Foreskin keratinocyte (primary cell): ENCODE measurements at places on chromosomes 1 and 21. TPM values are rescaled to one million over a fixed set of nuclear protein-coding genes. Genes with fewer than 3 reads are reported as not detected.

- DNase-seq = no peak
Measured at GRCh38 chr1:235147269-235147668, 13.8 kb downstream of the RBM34 start.

Gene PDC
- not detected in 2 replicates for polyA plus RNA-seq

DNA sequence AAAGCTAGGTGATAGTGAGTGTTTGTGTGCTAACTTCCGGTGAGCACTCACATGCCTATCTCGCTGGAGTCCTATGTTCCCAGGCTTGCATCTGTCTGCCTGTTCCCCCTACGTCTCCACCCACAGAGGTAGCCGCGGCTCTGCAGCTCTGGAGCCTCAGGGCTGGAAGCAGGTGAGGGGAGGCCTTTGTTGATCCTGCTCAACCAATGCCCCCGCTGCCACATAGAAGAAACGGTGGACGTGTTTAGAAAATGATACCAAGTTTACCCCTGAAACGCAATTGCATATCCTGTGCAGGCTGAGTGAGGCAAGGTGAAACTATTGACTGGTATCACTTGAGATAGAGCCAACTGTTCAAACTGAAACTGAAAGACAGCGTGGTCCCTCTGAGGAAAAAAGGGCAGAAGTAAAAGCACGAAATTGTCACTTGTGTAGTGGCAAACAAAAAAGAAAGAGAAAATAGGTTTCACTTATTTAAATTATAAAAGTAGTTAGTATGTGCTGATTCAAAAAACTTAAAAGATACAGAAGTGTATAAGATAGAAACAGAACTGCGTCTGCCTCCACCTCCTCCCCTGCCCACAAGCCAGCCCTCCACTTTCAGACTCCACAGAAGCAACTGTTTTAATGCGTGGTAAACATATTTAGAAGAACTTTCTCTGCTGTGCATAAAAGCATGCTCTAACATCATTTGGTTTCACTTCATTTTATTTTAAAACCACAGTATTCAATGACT is 38.6 kb upstream of the ETS2 start:
- DNase-seq = peak; percentile 80

DNA sequence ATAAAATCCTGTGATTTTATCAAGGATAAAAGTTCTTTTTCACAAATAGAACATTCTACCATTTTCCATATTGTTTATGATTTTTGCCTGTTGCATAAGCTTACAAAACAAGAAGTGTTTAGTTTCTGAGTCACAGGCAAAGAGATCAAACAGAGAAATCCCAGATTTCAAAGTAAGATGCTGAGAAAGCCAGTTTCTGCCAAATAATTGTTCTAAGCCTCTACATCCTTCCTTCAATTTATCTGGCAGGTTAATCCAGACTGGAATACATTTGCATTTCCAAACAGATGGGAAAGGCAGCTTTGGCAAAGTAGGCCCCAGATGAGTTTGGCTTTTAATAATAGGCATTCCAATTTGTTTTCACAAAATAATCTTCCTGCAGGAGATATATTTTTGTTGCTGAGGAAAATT is 2.5 kb downstream of the SLC1A7 start:
- no peak for DNase-seq

DNA sequence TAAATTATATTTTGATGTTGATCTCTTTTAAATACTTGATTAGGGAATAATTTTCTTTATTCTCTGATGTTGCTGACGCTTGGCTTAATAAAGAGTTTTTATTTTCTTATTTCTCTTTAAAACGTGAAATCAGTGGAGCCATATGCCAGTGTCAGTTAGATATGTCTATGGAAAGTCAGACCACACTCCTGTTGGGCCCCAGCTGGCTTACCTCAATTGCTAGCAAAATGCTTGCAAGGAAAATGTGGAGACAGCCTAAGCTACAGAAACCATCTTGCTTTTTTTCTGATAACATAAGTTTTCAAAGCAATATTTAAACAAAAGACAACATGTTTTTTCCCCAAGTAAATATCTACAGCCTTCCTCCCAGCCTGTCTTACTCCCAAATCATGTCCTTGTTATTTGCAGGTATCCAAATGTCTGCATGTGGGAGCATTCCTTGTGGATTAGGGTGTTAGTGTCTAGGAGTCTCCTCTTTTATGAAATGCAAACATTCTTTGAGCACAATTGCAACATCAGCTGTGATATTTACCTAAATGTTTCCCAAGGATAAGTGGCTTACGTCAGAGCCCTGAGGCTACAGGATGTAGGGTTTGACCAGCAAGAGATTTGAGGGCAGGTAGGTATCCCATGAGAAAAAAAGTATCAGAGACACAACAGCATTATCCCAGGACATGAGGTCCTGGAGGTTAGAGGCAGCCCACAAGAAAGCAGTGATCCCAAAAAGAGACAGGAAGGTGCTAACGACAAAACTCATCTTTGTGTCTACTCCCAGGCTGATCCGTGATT is 117.2 kb upstream of the KCNJ15 start:
- peak; percentile 98 for DNase-seq

DNA sequence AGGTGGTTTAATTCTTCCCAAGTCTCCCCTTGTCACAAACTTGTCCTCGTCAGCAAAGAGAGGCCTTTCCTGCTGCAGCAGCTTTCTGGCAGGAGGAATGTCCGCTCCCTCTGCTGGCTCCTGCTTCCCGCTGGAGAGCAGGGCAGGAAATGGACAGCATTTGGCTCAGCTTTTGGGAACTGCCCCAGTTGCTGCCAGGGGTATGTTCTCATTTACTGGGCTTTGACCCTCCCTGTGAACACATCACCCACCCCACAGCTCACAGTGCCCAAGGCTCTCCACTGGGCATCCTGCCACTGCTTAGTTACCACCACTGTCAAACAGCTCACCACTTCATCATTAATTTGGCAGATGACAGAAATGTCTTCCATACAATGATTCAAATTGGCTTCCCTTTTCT is 75.4 kb downstream of the MRPL37 start:
- no peak for DNase-seq

- no peak for DNase-seq
Measured at GRCh38 chr1:202580619-202581018, 129.6 kb downstream of the SYT2 start.

Gene CLCA4
- polyA plus RNA-seq = 0.01 TPM in 1 of 2 replicates, not detected in the other

GRCh38 chr1:214636436-214636835 is 33.4 kb downstream of the CENPF start:
- DNase-seq = no peak

Gene ADAM30
- not detected in 2 replicates for polyA plus RNA-seq

Gene LCE2B
- polyA plus RNA-seq = 0.19 and 0.79 TPM in 2 replicates

GRCh38 chr1:168454211-168454815 is 89.5 kb downstream of the XCL2 start:
- no peak for DNase-seq

GRCh38 chr1:115046751-115047150 is 17.1 kb downstream of the TSHB start:
- peak; percentile 15 for DNase-seq

DNA sequence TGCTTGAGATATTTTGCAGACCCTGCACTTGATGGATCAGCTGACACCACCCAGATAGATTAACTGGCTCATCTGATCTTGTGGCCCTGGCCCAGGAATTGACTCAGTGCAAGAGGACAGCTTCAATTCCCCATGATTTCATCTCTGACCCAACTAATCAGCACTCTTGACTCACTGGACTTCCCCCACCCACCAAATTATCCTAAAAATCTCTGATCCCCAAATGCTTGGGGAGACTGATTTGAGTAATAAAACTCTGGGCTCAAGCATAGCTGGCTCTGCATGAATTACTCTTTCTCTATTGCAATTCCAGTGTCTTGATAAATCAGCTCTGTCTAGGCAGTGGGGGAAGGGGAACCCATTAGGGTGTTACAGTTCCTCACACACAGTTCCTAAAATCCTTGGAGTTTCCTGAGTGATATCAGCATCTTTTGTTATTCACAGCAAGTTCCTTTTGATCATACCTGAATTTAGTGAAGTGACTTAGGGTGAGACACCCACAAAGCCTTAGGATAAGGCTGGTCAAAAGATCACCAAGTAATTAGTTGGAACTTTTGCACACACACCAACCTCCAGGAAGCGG is 104.2 kb downstream of the COP1 start:
- DNase-seq = no peak
